Activated CD8-positive, alpha-beta memory T cell treated with anti-CD3 and anti-CD28 coated beads for 1 hour (primary cell): ENCODE measurements at places on chromosomes 3 and 15.

GRCh38 chr15:62115847-62116246, 49.1 kb downstream of the C2CD4A start:
- DNase-seq, result no peak

DNA sequence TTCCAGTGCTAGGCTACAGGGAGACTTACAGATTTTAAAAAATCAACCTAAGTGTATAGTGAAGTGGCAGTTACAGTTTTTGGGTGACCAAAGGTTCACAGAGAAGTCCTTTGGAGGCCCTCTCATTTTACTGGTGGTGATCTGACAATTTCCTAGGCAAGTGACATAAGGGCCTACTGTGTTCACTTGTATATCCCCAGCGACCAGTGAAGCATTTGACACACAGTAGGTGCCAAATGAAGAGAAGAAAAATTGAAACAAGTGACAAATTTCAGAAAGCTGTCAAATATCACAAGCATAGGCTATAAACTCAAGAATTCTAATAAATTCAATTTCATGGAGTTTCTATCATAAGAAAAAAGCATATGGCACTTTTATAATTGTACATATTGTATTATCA, 89.5 kb downstream of the RPL22L1 start:
- DNase-seq, result no peak

GRCh38 chr3:145429546-145429945, 731.4 kb downstream of the PLOD2 start:
- no peak for DNase-seq

DNA sequence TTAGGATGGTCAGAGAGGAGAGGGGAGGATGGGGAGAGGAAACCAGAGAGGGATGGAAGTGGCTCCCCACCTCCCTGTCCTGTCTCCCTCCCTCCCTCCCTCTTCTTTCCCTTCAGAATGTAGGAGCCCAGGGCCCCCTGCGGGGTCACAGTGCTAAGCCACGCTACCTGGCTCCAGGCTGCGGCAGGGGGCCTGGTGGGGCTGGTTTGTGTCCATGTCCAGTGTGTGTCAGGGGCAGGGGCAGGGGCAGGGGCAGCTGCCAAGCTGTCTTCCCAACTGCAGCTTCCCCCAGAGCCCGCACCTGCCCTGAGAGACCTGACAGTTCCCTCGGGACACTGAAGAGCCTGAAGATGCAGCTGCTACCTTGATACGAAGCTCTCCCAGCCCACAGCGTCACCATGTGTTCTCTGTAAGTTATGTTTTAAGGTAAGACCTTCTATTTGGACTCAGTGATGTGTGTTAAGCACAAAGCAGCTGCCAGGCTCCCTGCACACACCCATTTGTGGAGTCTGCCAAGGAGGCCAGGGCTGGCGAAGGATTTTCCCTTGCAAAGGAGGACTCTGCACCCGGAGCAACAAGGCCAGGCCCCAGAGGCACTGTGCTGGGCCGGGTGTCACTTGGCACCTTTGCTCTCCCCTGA, 121.8 kb upstream of the SMAD3 start:
- no peak for DNase-seq

DNA sequence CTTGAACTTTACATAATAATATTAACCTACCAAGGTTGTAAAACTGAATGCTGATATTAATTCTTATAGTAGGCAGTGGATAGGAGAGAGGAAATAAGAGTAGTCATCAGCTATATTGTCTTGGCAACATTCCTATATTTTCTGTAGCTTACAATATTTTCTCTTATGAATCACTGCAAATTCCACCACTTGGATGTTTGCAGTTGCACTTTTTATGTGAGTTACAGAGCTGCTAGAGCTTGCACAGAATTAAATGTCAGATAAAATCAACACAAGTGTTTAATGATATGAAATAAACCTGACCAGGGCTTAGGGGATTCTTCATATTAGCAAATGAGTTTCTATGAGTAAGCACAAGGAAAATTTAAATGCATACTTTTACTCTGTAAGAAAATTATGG, 1710.1 kb downstream of the SI start:
- no peak for DNase-seq

DNA sequence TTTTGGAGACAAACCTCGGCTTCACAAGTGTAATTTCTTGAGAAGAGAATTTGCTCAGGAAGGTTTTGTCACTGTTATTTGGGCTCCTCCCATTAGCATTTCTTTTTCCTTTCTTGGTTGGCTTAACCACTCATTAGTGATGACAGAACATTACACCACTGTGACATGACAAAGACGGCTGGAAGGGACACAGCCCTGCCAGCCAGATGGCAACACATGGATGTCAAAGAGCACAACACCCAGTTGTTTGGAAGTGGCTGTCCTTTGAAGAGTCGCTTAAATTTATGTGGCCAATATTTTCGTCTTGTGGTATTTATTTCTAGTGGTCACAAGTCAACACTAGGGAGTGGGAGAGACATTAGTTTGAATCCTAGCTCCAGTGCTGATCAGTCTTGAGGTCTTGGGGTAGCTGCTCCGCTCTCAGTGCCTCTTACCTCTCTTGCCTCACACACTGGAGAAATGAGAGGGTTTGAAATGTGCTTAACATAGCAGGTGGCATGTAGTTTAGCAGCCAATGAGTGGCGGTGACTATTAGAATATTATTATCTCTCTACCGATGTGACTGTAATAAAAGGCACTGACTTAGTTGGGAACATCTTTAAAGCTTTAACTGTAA, 92.8 kb downstream of the FRMD4B start:
- no peak for DNase-seq

- no peak for DNase-seq
Observed at GRCh38 chr3:150278843-150279381, 129.2 kb upstream of the TSC22D2 start.

GRCh38 chr3:159149633-159150032, 347.8 kb downstream of the MFSD1 start:
- DNase-seq, result no peak

DNA sequence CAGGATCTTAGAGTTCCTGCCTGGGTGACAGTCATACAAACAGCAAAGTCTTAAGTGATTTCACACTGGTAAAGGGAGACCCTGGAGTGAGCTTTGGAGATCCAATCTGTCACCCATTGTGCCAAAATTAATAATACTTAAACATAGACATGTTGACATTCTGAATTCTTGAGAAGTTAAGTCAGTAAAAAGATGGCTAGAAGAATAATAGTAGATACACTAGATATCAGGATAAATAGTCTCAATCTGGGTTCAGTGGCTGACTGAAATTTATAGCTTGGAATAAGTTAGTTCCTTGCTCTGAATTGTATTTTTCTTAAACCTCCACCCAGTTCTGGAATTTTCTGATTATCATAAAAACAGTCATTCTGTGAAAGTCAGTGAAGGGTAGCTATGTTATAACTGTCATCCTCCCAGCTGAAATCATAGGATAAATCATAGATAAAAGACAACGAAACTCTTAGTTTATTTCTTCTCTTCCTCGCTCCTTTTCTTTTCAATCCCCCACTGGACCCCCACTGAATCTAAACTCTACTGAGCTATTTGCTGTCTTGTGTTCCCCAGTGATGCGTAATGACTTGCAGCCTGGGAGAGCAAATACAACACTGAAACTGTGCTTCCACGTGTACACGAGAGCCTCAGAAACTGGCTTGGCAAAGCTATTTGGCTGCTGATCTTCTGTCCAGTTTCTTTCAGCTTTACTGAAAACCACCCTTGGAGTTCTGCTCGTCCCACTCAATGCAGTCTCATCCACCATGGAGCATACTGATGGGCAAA, 175.4 kb upstream of the TP63 start:
- no peak for DNase-seq

DNA sequence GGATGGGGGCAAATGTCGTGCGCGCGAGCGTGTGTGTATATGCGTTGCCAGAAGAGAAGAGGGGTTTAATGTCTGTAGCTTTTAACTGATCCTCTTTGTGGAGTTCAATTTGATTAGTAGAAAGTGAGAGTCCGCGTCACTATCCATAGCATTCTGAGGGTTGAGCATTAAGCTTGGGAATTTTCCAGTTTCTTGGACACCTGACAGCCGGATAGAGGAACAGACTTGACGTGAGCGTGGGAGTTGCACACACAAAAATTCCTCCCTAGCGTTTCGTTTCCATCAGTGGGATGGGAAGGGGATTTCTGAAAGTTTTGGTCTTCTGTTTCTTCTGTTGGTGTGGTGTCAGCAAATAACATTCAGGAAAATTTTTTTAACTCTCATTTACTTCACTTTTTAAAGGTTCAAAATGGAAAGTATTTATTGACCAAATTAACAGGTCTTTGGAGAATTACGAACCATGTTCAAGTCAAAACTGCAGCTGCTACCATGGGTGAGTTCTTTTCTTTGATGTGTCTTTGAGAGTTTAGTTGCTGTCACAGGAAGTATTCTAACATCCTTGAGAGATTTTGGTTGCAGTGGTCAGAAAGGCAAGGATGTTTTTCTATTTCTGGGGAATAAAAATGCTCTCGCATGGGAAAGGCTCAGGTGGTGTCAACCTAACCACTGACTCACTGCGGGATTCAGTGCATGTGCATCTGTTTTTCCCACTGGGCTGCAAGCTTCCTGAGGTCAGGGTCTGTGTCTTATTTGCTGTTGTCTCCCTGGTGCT, 841 bp downstream of the POGLUT1 start:
- DNase-seq, result no peak

DNA sequence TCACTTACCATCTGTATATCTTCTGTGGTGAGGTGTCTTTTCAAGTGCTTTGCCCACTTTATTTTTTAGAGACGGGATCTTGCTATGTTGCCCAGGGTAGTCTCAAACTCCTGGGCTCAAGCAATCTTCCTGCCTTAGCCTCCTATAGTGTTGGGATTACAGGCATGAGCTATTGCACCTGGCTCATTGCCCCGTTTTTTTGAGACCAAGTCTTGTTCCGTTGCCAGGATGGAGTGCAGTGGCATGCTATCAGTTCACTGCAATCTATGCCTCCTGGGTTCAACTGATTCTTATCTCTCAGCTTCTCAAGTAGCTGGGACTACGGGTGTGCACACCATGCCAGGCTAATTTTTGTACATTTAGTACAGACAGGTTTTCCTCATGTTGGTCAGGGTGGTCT, 52.5 kb upstream of the TTBK2 start:
- DNase-seq, result no peak

DNA sequence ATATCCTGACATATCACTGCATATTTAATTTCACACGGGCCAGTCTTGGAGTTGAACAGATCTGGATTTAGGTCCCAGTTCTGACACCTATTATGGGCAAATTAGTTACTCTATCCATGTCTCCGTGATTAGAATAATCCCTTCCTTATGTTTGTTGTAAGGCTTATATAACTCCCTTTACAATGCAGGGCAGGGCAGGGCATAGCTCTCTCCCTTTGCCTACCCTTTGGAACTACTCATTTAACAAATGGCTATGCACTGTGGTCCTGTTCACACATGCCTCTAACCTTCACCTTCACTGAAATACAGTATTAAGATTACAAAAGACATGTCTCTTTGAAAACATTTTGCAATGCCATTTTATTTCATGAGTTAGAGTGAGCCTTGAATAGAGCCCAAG, 24.8 kb upstream of the ATP13A5 start:
- no peak for DNase-seq

- DNase-seq, result no peak
Observed at GRCh38 chr3:46492890-46493547, 4.8 kb upstream of the RTP3 start.

- no peak for DNase-seq
Observed at GRCh38 chr3:155382396-155383042, 89.0 kb upstream of the STRIT1 start.

DNA sequence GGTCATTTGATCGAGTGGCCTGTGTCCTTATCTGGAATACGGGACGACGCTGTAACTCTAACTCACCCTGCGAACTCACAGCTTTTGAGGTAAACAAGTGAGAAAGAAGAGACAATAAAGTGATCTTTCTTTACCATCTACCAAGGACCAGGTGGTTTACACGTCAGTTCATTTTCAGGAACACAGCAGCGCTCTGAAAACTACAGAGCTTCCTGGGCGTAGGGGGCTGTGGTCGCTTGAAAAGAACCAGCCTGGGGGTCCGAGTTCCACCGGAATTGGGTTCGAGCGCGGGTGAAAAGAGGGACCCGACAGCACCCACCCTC, 357 bp downstream of the KIAA1143 start:
- DNase-seq, result no peak

DNA sequence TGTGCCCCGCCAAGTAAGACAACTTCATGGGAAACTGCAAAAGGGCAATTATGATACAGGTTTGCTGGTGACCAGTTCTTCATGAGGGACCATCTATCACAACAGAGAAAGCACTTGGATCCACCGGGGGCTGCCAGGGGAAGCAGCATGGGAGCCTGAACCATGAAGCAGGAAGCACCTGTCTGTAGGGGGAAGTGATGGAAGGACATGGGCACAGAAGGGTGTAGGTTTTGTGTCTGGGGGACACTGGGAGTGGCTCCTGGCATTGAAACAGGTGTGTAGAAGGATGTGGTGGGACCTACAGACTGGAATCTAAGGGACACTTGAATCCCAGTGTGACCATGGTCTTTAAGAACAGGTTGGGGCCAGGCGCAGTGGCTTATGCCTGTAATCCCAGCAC, 22.6 kb downstream of the MKRN2 start:
- no peak for DNase-seq

DNA sequence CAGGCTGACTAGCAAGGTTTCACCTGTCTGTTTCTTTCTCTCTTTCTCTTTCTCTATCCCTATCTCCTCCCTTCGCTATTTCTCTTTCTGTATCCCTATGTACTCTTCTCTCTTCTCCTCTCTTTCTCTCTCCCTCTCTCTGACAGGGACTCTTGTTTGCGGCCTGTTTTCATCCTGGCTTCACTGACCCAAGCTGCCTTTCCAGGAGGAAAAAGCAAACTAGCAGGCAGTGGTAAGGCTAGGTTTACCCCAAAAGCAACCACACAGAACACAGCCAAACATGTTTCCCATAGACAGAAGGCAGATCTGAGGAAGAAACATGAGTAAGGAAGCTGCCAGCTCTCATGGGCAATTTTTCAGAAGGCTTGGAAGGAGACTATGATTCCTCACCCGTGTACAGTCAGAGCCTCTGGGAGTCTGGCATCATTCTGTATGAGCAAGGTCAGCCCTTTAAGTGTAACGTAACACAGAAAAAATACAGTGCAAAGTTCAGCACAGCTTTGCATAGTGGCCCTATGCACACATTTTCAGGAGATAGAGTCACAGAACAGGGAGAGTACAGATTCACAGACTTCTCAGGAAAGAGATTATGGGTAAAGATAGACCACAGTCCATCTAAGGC, 61.0 kb downstream of the OCA2 start:
- no peak for DNase-seq

- DNase-seq, result no peak
Observed at GRCh38 chr3:108250626-108251025, 28.4 kb upstream of the IFT57 start.

- no peak for DNase-seq
Observed at GRCh38 chr15:50024281-50024680, 94.8 kb downstream of the ATP8B4 start.

GRCh38 chr3:64571982-64572381, 115.8 kb downstream of the ADAMTS9 start:
- DNase-seq, result no peak

- no peak for DNase-seq
Observed at GRCh38 chr15:62873203-62873602, 169.3 kb upstream of the TPM1 start.
